NCI-H1436 treated with DMSO at 0.1 percent for 48 hours (cell line): ENCODE measurements at places on chromosomes 5 and 9.

DNA sequence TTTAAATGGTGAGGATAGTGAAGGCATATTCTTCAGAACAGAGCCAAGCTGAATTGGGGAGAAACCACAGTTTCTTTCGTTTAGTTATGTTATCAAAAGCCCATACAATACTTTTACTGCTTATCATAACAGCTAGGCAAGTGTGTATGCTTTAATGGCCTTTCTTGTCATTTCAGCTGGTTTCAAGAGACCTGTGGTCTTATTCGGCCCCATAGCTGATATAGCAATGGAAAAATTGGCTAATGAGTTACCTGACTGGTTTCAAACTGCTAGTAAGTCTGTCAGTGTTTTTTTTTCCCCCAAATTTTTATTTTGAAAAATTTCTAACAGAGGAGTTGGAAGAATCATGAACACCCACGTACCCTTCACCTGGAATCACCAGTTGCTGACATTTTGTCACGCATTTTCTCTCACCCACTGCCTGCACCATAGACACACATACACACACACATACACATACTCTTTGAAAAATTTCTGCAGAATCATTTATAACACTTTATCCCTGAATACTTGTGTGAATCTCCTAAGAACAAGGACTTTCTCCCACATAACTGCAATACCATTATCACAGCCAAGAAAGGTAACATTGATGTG lies 63.7 kb downstream of the TJP2 start:
- DNase-seq = no peak

- no peak for DNase-seq
Measured at GRCh38 chr5:125201446-125202052, 455.1 kb upstream of the ZNF608 start.

GRCh38 chr9:37464426-37465248 lies 613 bp downstream of the ZBTB5 start:
- no peak for DNase-seq

GRCh38 chr5:58477760-58478376 lies 13.4 kb upstream of the GAPT start:
- DNase-seq = no peak

DNA sequence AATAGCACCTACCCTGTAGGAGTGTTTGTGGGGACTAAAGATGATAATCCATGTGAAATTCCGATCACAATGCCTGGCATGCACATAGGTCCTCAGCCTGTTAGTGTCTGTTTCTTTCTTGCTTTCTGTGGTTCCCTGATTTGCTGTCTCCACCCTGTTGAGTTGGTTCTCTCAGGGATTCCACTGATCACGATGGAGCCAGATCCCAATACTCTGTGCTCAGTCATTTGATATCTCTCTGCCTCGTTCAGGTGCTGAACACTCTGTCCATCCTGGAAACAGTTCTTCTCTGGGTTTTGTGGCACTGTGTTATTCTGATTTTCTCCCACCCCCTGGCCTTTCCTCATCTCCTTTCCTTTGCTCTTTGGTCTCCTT lies 60.8 kb downstream of the ARHGAP26 start:
- no peak for DNase-seq
